ENCODE measurements at places on chromosomes 11 and 22.

GRCh38 chr22:29144786-29145160 is 60.9 kb upstream of the EMID1 start:
- peak; percentile 19 for DNase-seq

GRCh38 chr11:35041070-35041554 is 97.9 kb upstream of the CD44 start:
- no peak for DNase-seq

DNA sequence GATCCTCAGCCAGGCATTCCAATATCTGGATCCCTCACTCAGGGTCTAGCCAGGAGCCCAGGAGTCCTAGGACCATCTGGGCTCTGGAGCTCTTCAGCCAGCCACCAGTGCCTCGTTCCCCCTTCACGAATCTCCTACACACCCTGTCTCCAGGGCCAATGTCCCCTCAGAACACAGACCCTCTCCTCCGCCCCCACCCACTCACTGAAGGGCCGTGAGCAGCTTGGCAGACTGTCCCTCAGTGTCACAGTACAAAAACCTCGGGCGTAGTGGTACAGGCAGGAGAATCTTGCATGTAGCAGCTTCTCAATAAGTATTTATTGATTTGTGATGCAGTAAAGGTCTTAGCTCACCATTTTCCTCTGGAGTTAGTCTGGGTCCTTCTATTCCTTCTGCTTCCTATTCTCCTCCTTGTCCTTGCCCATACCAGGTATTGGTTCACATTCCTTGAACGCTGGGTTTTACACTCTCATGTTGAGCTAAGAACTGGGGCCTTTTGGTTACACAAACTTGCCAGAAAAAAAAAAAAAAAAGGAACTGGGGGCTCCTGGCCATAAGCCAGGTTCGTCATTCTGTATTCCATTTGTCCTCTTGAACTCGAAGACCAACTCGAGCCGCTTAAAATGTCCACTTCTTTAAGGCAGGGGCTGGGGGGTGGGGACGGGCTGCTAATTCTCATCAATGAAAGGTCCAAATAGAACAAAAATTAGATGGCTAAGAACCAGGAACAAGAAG is 2.3 kb downstream of the CXCR5 start:
- no peak for DNase-seq

DNA sequence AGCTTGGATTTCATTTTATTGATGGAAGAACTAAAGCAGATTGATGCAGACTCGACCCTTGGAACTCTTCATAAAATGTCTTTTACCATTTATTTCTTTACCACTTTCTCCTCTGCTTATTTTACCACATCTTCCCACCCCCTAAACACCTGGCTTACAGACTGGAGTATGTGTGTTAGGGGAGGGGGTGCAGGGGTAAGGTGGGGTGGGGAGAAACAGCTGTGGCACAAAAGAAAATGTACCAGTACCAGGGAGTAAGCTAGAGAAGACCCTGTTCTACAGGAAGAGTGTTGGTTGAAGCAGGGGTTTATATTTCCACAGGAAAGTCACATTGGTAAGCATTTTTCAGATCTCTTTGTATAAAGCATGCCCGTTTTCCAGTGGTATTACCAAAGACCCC is 312.7 kb upstream of the MTNR1B start:
- DNase-seq, result no peak

Measured in activated T-cell treated with anti-CD3 and anti-CD28 coated beads, Interleukin-2, amount 50 U/mL, for 24 hours (primary cell).